ENCODE measurements at places on chromosomes 6 and 20.

- no peaks in the 10 kb centered on the region for H3K36me3 ChIP-seq
- H3K27ac ChIP-seq = no peak overlapping the region
- H3K4me3 ChIP-seq = no peak overlapping the region
- DNase-seq = no peak
- H3K4me1 ChIP-seq = peaks cover 37% of the 10 kb centered on the region
- no peaks in the 10 kb centered on the region for H3K27me3 ChIP-seq
Observed at GRCh38 chr20:32541323-32542258, 43.5 kb downstream of the NOL4L start.

DNA sequence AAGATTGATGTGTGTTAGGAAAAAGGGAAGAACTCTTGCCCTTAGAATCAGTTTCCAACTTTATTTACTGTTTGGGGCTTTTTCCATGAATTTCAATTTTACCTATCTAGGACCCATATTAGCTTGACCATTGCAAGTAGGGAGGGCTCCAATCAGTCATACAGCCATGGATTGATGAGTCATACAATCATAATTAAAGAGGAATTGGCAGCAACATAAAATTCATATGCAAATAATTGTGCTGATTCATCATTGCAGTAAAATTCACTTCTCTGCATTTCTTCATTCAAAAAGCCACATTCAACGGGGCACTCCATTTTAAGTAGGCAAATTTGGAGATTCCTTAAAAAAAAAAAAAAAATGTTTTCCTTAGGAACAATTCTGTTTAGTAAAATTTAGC is 1016.4 kb downstream of the KIF16B start:
- H3K27ac ChIP-seq = no peak overlapping the region
- peaks cover 6% of the 10 kb centered on the region for H3K4me1 ChIP-seq
- no peaks in the 10 kb centered on the region for H3K36me3 ChIP-seq
- DNase-seq = no peak
- H3K4me3 ChIP-seq = no peak overlapping the region

DNA sequence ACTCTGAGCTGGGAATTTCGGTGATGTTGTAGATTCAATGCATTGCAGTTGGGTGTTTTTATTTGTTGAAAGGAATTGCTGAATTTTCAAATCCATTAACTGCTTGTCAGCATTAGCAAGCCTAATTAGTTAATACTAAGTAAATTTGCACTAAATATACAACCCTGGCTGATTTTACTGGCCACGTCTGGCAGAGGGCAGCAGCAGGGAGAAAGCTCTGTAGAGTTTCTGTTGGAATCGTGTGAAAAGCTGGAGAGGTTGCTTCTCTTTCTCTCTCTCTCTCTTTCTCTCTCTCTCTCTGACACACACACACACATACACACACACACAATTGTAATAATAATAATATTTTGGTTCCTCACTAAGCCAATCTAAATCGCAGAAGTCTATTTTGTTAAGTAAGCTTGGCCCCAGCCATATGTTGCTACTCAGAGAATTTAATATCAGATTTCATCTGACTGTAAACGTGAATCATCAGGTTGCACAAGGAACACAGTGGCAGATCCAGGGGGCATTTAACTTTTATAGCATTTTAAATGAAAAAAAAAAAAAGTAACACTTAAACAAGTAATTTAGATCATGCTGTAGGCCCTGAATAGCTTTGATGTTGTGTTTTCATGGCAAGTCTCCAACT is 289.5 kb downstream of the ESR1 start:
- peak; percentile 82 for DNase-seq
- no peaks in the 10 kb centered on the region for H3K27me3 ChIP-seq
- H3K27ac ChIP-seq = peak overlapping the region; percentile 95

GRCh38 chr6:971981-972640 is 279.2 kb upstream of the EXOC2 start:
- no peaks in the 10 kb centered on the region for H3K4me1 ChIP-seq
- no peak overlapping the region for H3K4me3 ChIP-seq
- no peaks in the 10 kb centered on the region for H3K27me3 ChIP-seq
- H3K27ac ChIP-seq = no peak overlapping the region
- DNase-seq = no peak

- peaks cover 20% of the 10 kb centered on the region for H3K27me3 ChIP-seq
- no peak overlapping the region for H3K27ac ChIP-seq
- peak; percentile 90 for DNase-seq
- no peaks in the 10 kb centered on the region for H3K36me3 ChIP-seq
Observed at GRCh38 chr6:133623065-133623464, 265.8 kb upstream of the TCF21 start.

All from cardiac muscle cell (in vitro differentiated cells and primary cell).